ENCODE measurements at places on chromosomes 16 and 17.

DNA sequence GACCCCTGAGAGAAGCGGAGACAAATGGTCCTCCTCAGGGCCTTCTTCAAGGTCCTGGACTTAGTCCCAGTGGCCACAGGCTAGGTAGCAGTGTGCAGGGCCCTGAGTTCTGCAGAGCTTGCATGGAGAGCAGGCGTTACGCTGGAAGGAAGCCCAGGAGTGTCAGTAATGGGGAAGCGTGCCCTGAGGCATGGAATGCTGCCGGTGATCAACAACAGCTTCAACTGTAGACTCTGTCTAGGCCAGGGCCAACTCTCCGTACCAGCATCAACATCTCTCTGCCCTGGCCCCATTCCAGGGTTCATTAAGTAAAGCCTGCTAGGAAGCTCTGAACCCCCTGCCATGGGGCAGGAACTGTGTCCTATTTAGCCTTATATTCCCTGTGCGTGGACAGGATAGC lies 568 bp upstream of the TNK1 start:
- DNase-seq: no peak

- DNase-seq: no peak
These were observed 68.8 kb downstream of the KATNIP start for GRCh38 chr16:27618606-27619327.

DNA sequence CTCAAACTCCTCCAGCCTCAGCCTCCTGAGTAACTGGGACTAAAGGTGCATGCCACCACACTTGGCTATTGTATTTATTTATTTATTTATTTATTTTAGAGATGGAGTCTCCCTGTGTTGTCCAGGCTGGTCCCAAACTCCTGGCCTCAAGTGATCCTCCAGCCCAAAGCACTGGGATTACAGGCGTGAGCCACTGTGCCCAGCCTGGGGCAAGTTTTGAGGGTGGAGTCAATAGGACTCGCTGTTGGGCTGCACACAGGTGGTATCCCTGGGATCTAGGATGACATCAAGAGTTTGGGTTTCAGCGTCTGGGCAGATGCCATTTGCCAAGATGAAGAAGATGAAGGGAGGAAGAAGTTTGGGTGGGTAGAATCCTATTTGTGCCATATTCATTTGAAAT lies 213.9 kb downstream of the GSG1L start:
- no peak for DNase-seq

DNA sequence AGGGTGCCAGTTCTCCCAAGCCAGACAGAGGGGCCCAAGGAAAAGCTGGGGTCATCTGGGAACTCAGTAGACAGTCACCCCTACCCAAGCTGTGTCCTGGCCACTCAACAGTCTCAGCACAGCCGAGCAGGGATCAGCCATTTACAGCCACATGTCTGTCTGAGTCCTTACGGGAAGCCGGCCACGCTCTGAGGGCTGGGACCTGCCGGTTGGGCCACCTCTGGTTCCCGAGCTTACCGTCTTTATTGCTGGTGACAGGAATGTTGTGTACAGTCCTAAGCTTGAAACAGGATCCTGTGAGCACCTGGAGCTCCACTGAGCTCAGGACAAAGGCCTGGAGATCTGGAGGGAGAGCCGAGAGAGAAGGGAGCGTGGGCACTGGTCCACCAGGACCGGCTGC lies 59.8 kb downstream of the TIMM22 start:
- no peak for DNase-seq

- no peak for DNase-seq
These were observed 158.2 kb downstream of the AIPL1 start for GRCh38 chr17:6276711-6277110.

GRCh38 chr16:972316-973002 lies 1.7 kb upstream of the LMF1 start:
- DNase-seq: no peak

DNA sequence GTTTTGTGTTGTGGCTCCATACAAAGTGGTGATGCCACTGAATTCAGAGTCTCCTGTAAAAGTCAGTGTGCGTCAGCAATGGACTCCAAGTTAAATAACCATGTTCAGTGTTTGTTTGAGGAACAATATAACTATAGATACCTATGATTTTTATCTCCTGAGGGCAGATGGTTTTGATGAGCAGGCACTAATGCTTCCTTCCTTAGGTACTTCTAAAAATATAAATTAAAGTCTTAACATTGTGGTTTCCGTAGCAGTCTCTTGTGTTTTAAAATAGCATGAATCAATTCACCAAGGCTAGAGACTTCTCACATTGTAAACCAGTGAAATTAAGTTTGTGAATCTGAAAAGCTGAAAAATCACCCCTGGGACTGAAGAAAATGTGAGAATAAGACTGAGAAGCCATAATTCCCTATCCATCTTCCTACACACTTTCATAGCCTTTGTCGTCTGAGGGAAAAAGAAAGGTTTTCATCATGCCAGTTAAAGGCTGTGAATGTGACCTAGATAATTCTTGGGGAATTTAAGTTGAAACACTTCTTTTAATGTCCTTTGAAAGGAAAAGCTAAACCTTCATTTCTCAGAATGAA lies 1502.9 kb downstream of the CDH11 start:
- no peak for DNase-seq

GRCh38 chr17:17783825-17784656 lies 52.7 kb downstream of the SREBF1 start:
- no peak for DNase-seq

GRCh38 chr16:24286741-24287405 lies 30.7 kb downstream of the CACNG3 start:
- DNase-seq: no peak

- no peak for DNase-seq
These were observed 50.9 kb downstream of the PECAM1 start for GRCh38 chr17:64339516-64340490.

- peak; percentile 58 for DNase-seq
These were observed 31.0 kb downstream of the HASPIN start for GRCh38 chr17:3754458-3755334.

DNA sequence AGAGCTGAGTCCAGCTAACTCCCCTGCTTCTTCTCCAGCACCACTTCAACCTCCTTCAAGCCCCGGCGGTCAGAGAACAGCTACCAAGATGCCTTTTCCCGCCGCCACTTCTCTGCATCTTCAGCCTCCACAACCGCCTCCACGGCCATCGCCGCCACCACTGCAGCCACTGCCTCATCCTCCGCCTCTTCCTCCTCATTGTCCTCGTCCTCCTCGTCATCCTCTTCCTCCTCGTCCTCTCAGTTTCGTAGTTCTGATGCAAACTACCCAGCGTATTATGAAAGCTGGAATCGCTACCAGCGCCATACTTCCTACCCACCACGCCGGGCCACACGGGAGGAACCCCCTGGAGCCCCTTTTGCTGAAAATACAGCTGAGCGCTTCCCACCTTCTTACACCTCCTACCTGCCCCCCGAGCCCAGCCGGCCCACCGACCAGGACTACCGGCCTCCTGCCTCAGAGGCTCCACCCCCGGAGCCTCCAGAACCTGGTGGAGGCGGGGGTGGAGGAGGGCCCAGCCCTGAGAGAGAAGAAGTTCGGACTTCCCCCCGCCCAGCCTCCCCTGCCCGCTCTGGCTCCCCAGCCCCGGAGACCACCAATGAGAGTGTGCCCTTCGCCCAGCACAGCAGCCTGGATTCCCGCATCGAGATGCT lies 7.1 kb downstream of the SETD1A start:
- no peak for DNase-seq

GRCh38 chr17:41806685-41807445 lies 4.9 kb downstream of the P3H4 start:
- DNase-seq: no peak

DNA sequence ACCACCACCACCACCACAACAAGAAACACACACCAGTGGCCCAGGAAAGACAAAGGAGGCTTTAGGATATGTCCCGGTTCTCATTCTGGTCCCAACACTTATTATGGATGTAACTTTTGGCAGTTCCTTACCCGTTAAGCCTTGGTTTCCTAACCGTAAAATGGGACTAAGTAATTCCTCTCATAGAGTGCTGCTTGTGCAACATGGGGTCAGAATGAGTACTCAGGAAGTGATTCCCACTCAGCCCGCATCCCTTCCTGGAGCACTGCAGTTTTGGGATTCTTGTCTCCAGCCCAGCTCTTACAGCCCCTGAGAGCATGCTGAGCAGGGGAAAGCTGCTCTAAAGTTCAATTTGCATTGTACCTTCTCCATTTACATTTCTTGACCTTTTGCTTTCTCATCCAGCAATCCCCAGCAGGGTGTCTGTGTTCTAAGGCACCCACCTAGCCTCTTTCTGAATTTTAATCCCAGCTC lies 262.6 kb downstream of the PRKCA start:
- DNase-seq: no peak

DNA sequence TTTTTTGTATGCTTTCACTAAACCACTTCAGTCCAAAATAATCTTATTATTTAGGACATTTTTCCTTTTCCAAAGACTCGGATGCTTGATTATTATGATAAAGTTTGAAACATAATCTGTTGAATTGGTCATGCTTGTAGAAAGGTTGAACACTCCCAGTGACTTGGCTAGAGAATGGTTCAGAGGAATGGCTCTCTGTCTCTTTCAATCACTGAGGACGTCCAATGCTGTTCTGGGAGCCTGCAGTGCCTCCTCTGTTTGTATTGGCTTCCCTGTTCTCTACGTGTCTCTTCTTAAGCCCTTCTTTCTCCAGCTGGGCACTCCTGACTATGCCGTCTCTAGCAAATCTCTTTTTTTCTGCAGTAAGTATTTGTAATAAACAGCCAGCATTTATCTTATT lies 369.0 kb upstream of the DYNLRB2 start:
- no peak for DNase-seq

GRCh38 chr16:17476414-17477259 lies 5.9 kb upstream of the XYLT1 start:
- peak; percentile 53 for DNase-seq

DNA sequence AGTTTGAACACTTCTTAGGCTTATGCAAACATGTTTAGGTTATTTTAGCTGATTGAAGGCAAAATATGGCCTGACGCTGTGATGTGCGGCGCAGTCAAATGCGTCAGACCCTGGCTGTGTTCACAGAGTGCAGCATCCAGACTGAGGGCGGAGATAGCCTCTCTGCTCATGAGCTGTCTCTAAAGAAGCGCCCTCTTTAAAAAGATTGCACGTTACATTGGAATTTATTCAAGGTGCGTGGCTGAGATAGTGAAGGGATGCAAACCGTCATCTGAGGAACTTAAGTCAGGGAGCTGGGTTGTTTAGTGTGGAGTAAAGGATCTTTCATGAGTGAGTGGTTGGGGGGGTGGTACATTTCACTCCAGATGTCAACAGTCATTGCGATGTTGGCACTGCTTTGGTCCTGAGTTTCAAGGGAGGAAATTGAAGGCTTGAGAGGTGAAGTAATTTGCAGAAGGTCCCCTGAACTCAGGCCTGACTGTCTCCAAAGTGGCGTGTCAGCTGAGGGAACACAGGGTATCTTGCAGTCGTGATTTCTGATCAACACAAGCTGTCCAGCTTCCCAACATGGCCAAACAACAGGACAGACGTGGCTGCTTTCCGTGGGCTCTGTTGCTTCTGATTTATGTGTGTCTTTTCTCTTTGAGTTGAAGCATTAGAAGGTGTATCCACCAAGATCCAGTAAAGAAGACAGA lies 33.4 kb downstream of the RPTOR start:
- no peak for DNase-seq

DNA sequence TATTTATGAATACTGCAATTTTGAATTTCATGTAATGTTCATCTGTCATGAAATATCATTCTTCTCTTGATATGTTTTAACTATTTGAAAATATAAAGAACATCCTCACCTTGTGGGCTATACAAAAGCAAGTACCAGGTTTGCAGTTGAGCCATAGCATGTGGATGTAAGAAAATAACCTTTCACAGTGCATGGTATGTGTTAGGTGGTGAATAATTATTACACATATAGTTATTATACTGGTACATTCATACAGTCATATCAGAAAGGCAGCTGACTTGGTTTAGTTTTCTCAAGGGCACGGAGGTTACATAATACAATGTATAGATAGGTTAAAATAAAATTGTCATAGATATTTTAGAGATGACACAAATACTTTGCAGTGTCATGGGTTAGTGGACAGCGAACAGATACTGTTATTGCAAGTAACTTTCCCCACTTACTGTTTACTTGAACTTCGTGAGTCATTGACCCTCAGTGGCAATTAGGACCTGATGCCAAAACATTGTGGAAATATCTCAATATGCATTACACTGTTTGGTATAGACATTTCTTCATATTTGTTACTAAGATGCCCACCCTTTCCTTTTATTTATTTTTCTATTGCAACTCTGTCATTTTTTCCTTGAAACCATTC lies 445.4 kb upstream of the GOT2 start:
- peak; percentile 7 for DNase-seq

- no peak for DNase-seq
These were observed 55.8 kb downstream of the SALL1 start for GRCh38 chr16:51095084-51095881.

GRCh38 chr17:80594431-80595269 lies 50.0 kb downstream of the RPTOR start:
- DNase-seq: no peak

GRCh38 chr16:65388592-65388991 lies 266.7 kb upstream of the CDH11 start:
- no peak for DNase-seq

- no peak for DNase-seq
These were observed 274.6 kb downstream of the HS3ST3B1 start for GRCh38 chr17:14575471-14575953.

DNA sequence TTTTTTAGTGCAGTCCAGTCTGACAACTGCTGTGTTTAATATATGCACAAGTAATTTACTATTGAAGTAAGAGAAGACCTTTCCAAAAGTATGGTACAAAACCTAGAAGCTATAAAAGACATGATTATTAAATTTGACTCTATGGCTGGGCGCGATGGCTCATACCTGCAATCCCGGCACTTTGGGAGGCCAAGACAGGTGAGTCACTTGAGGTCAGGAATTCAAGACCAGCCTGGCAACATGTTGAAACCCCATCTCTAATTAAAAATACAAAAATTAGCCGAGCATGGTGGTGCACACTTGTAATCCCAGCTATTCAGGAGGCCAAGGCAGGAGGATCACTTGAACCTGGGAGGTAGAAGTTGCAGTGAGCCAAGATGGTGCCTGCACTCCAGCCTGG lies 41.4 kb upstream of the VWA3A start:
- DNase-seq: no peak

GRCh38 chr16:75289189-75289588 lies 37.8 kb upstream of the BCAR1 start:
- no peak for DNase-seq

DNA sequence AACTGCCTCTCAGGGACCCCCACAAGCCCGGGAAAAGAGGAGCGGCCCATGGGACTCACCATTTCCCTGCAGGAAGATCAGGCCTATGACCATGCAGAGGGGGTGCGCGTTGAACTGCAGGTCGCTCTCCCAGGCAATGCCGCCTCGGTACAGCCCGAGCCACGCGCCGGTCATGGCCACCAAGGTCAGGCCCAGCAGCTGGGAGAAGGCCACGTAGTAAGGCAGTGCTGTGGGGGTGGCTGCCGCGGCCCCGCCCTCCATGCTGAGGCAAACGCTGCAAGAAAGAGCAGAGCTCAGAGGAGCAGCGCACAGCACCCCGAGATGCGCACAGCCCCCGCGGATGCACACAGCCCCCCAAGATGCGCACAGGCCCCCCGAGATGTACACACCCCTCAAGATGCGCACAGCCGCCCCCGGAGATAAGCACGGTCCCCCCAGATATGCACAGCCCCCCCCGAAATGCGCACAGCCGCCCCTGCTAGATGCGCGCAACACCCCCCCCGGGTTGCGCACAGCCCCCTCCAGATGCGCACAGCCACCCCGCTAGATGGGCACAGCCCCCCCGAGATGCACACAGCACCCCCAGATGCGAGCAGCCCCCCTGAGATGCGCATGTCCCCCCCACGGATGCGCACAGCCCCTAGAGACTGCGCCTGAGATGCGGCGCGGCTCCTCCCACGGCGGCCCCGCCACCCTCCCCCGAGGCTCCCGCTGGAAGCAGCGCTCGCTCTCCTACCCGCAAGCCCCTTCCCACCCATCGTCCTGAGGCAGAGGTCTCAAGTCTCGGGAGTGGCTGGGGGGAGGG lies 8.6 kb downstream of the CYB561 start:
- no peak for DNase-seq

Data from A549 (cell line).